ENCODE measurements at places on chromosomes 3 and 15.

GRCh38 chr15:83061680-83062079, 5.4 kb downstream of the BTBD1 start:
- DNase-seq, result no peak

DNA sequence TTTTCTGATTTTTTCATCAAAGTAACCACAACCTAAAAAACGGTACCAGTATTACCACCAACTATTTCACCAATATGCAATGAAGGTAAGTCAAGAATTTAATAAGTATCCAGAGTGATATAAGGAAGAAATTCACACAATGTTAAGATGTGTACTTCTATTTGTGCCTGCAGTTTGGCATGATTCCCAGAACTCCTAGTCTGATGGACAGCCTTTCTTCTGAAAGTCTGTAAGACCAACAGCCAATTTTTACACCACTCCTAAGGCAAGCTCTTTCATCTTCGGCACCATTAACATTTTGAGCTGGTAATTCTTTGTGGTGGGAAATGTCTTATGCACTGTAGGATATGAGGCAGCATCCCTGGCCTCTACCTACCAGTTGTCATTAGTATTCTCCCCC, 108.3 kb downstream of the VPS13C start:
- DNase-seq, result no peak

GRCh38 chr15:29675791-29676301, 146.4 kb downstream of the TJP1 start:
- DNase-seq, result no peak

GRCh38 chr15:23081271-23081670, 41.9 kb upstream of the TUBGCP5 start:
- no peak for DNase-seq

- DNase-seq, result peak; percentile 31
Observed at GRCh38 chr15:39919748-39920509, at the start of gene GPR176. GPR176 (minus strand) TSS chr15:39920266; CDS start chr15:39920026, 240 bp downstream.

GRCh38 chr3:143637133-143637532, 211.1 kb downstream of the SLC9A9 start:
- DNase-seq, result no peak

- DNase-seq, result no peak
Observed at GRCh38 chr3:81443958-81444357, 317.5 kb downstream of the GBE1 start.

DNA sequence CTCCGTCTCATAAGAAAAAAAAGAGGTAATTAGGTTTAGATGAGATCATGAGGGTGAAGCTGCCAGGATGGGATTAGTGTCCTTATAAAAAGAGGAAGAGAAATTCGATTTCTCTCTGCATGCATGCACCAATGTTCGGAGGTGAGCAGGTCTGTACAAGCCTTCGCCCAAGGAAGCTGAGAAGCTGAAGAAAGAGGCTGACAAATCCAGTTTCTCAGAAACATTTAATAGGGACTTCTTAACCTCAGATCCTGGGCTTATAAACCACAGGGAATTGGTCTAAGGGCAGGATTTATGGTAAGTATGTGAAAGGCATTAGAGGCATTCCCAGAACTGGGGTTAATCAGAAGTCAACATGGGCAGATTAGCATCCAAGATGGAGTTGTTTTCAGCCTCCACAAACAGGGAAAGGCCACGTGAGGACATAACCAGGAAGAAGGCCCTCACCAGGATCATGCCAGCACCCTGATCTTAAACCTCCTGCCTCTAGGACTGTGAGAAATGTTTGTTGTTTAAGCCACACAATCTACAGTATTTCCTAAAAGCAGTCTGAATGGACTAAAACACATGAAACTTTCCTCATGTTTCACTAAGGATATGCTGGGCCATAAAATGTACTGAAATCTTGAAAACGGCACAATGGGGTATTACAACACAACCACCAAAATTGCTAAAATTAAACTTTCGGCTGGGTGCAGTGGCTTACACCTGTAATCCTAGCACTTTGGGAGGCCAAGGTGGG, 11.3 kb downstream of the SHISA5 start:
- no peak for DNase-seq

- DNase-seq, result no peak
Observed at GRCh38 chr3:988785-989184, 104.0 kb upstream of the CNTN6 start.

DNA sequence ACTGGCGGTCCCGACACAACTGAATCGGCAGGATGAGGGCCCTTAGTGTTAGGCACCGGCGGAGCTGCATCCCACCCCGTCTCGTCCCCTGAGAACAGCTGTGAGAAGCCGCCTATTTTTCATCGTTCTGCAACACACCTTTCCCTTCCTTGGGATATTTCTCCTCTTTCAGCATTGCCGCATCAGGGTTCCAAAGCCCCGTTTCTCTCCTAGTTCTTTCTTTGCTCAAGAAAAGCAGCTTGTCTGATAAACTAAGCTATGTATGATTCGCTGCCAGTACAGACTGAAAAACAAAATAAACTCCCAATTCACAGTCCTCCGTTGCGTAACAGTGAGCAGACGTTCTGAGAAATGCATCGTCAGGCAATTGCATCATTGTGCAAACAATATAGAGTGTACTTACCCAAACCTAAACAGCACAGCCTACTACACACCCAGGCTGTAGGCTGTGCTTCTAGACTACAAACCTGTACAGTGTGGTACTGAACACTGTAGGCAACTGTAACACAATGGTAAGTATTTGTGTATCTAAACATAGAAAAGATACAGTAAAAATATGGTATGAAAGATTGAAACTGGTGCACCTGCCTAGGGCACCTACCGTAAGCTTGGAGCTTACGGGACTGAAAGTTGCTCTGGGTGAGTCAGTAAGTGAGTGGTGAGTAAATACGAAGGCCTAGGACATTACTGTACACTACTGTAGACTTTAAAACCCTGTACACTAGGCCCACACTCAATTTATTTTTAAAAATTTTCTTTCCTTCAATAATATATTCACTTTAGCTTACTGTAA, 8.9 kb upstream of the ADAMTS17 start:
- no peak for DNase-seq

DNA sequence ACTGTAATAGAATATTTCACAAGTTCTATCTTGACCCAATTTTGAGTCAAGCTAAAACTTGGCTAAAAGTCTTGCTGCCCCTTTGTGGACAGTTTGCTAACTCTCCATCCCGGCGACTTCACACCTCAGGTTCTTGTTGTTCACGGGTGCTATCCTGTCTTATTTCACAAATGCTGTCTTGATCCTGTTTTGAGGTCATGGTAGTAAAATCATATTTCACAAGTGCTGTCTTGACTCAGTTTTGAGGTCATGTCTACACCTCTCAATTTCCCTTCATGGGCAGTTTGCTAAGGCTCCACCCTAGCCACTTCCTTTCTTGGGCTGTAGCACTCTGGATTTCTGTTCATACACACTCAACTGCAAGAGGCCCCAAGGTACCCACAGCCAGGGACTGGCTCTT, 45.0 kb upstream of the GK5 start:
- no peak for DNase-seq

DNA sequence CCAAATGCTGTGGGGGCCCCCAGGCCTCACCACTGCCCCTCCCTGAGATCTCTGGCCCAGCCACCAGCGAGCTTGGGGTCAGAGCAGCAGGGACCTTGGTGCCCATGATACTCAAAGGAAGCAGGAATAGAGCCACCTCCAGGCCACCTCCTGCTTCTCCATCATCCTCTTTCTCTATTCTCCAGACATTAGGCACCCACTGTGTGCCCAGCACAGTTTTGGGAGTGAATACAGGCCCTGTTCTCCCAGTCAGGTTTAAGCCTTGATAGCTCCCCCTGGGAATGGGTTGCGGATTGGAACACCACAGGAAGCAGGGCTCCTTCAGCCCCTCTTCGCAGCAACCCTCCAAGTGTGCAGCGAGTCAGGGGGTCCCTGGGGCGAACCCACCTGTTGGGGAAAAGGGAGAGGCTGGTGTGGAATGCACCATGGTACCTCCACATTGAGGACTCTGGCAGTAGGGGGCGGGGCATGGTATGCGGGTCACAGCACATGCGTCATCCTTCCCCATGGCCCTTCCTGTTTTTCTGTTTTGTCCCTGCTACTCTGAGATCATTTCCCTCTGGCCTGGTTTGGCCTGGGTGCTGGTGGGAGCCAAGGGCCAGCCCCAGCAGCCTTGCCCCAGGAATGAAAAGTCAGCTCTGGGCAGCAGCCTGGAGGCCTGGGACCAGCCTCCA, 14.2 kb upstream of the SEMA3B start:
- no peak for DNase-seq

DNA sequence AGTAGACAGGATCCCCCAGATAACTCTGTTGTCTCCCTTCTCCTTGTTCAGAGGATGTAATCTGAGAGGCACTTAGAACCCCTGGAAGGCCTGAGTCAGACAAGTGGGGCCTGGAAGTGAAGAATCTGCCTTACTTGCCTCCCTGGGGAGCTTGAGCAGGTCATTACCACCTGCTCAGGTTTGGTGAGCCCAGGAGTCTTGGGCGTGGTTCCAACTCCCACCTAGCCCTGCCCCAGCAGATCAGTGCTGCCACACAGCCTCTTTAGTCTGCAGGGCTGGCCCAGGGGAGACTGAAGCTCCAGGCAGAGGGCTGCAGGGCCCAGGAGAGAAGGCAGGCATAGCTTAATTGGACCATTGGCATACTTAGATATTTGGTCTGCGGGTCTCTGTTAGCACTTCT, 230.0 kb downstream of the ERC2 start:
- DNase-seq, result no peak

DNA sequence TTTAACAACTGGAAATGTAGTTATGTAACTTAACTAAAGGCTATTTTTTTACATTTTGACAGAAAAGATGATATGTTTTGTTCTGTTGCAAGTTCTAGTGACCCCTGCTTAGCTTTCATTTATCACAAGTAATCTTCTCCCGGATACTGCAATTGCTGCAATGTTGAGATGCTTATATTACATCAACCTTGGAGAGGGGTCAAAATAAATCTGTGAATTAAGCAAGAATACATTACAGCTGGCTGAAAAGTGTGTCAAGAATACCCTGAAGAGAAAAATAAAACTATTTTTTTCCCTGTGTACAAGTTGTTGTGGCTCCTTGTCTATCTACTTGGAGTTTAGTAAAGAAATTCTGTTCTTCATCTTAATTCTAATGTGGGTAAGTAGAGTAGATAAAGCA, 232.1 kb upstream of the GOLIM4 start:
- no peak for DNase-seq

GRCh38 chr3:157046520-157046919, 113.4 kb downstream of the CCNL1 start:
- no peak for DNase-seq

- DNase-seq, result no peak
Observed at GRCh38 chr3:58022490-58022889, 14.3 kb downstream of the FLNB start.

- DNase-seq, result no peak
Observed at GRCh38 chr3:66386925-66387650, 113.7 kb downstream of the LRIG1 start.

- DNase-seq, result no peak
Observed at GRCh38 chr15:38065721-38066345, 131.4 kb downstream of the TMCO5A start.

DNA sequence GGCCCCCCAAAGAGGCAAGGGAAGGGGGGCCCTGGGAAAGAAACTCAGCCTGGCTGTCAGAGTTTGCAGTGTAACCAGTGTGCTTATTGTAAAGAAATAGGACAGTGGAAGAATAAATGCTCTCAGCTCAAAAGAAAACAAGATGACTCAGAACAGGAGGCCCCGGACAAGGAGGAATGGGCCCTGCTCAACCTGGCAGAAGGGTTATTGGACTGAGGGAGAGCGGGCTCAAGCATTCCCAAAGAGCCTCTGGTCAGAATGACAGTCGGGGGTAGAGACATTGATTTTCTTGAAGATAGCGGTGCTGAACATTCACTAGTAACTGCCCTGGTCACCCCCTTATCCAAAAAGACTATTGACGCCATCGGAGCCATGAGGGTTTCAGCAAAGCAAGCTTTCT, 100.4 kb upstream of the OSBPL11 start:
- DNase-seq, result no peak

DNA sequence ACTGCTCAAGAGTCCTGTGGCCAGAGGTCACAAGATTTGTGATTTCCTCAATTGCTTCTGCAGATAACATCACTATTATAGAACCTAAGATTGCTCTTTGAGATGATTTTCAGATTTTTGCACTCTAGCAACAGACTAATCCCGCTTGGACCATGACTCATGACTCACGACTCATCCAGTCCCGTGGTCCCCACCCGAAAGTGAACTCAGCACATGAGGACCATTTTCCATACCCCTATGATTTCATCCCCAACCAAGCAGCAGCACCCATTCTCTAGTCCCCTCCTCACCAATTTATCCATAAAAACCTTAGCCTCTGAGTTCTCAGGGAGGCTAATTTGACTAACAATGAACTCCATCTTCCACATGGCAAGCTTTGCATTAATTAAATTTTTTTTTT, 106.3 kb upstream of the ALCAM start:
- DNase-seq, result peak; percentile 5

GRCh38 chr3:104018541-104018940, 1348.2 kb upstream of the ALCAM start:
- no peak for DNase-seq

- DNase-seq, result no peak
Observed at GRCh38 chr3:74844428-74844827, 230.0 kb upstream of the CNTN3 start.

GRCh38 chr3:99240700-99241099, 339.2 kb upstream of the DCBLD2 start:
- no peak for DNase-seq

DNA sequence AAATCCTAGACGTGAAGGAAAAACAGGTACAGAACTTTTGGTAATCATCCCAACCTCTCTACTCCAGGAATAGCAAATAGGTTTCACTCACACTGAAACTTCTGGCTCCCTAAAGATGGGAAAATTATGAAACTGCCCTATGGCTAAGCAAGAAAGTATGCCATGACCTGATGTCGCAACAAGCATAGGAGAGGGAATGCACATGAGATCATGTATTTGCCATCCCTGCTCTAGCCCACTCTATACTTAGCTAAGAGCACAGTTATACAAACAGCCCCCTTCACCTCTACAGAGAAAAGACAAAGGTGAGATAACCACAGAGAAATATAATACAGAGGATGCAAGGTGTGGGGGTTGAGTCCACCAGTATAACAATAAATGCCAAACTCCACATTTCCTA, 102.7 kb downstream of the TBC1D5 start:
- no peak for DNase-seq

- DNase-seq, result no peak
Observed at GRCh38 chr3:54079730-54080325, 42.5 kb upstream of the CACNA2D3 start.

GRCh38 chr15:88108991-88109390, 147.5 kb downstream of the NTRK3 start:
- no peak for DNase-seq
